CD4-positive, alpha-beta T cell treated with Interleukin-4 for 4 hours (primary cell): ENCODE measurements at places on chromosomes 2 and 18.

- DNase-seq = no peak
Observed at GRCh38 chr2:152791979-152792378, 73.6 kb downstream of the ARL6IP6 start.

DNA sequence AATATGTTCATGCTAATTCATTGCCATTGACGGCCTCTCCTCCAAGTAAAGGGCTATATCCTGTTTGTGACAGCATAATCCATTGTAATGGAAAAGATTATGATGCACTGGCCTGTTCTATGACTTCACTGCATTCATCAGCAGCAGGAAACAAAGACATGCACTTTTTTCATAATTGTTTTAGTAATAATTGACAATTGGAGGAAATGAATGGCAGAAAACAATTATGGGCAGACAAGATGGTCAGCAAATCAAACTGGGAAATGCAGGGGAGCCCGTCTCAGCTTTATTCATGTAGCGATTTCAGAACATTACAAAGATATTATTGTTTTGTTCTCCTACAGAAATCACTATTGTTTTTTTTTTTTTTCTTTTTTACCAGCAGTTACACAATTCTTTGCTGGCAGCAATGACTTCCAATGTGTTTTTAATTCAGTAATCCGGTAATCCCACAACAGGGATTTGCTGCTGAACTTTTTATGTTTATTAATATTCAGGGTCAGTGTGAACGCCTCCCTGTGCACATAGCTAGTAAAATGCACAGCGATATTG is 33.8 kb upstream of the RASGRP3 start:
- DNase-seq = no peak

DNA sequence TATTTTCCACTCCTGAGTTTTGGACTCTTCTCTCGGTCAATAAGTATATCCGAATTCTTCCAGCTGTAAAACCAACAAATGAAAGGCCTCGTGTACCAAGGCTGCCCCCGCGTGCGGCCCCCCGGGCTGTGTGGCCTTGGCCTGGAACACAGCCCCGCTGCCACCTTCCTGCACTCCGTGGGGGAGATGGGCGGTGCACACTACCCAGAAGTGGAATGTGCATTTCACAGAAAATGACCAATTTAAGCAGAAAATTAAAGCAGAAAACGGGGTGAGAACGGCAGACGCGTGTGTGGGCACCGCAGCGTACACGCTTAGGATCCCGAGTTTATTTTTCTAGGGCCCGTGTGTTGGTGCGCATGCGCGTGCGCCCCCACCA is 34.4 kb upstream of the ZNF516 start:
- no peak for DNase-seq

DNA sequence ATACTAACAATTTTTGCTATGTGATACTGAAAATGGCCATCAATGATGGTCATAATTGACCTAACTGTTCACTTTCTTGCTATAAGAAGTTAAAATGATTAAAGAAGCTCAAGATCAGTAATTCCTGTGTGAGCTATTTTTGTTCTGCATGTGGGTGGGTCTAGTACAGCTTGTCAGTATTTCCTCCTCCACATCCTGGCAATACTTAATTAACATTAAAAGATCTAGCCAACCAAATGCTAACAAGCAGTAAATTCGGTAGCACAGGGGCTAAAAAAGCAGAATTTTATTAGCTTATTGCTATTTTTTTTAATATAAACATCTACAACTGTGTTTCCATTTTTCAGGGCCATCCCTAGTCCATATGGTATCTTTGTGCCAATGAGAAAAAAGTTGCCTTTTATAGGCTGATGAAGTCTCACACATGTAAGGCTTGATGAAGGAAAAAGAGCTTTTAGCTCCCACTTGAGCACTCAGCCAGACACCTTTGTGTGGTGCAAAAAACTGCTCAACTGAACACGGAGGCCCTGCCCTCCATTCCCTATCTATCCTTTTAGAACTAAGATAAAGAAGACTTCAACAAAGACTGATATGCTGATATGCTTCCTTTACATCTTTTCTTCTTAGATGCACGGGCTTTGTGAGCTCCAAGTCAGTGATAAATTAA is 4.9 kb upstream of the PNO1 start:
- DNase-seq = peak; percentile 6

DNA sequence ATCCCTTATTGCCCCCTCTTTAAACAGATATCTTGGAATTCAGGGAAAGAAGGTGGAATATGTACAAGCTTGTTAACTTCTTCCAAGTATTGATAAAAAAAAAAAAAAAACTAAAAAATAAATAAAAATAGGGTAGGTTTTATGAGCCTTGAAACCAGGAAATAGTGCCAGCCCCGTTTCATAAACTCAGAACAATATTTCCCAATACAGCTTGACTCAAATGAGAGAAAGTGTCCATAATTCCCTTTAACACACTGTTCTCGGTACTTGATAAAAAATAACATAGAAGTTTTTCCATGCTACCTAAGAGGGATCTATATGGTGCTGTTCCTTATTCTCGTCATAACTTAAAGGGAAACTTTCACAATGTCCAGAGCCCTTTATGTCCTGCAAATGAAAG is 17.9 kb upstream of the C2orf80 start:
- DNase-seq = no peak
